ENCODE measurements at places on chromosomes 2 and 18. TPM values are rescaled to one million over a fixed set of nuclear protein-coding genes. Genes with fewer than 3 reads are reported as not detected.

- DNase-seq, result no peak
Measured at GRCh38 chr2:236085211-236085610, 83.0 kb downstream of the GBX2 start.

GRCh38 chr18:62710417-62710816 lies 4.9 kb upstream of the PHLPP1 start:
- no peak for DNase-seq

GRCh38 chr18:9177031-9177430 lies 40.5 kb downstream of the ANKRD12 start:
- DNase-seq, result no peak

DNA sequence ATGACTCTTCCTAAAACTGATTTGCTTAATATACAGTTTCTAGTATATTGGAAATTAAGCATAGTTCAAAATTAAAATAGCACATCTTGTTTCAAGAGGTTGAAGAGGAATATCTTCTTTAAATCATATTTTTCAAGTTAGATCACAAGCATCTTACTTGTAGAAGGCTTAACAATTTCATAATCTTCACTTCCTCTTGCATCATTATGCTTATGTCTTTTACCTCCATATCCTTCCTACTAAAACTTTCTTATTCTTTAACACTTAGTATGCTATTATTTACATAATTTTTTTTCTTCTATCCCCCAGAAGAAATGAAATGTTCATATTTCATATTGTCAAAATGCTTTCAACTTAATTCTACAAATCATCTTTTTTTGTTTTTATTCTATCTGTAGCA lies 1354.9 kb upstream of the TMEFF2 start:
- no peak for DNase-seq

DNA sequence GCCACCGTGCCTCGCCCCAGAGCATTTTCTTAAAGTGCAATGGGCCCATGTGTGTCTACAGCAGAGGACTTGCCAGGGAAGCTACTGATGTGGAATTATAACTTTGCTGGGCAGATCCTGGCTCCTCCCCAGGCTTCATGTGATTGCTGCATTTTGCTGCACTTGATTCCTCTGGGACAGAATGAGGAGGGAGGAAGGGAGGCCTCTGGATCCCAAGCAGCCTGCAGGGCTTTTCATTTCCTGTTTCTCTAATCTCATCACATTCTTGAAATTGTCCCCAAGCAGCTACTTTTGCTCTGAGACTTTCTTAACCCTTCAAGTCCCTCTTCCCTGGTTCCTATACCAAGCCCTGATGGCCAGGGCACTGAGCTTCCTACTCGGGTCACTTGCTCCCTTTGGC lies 134.4 kb upstream of the SEC11C start:
- peak; percentile 71 for DNase-seq

DNA sequence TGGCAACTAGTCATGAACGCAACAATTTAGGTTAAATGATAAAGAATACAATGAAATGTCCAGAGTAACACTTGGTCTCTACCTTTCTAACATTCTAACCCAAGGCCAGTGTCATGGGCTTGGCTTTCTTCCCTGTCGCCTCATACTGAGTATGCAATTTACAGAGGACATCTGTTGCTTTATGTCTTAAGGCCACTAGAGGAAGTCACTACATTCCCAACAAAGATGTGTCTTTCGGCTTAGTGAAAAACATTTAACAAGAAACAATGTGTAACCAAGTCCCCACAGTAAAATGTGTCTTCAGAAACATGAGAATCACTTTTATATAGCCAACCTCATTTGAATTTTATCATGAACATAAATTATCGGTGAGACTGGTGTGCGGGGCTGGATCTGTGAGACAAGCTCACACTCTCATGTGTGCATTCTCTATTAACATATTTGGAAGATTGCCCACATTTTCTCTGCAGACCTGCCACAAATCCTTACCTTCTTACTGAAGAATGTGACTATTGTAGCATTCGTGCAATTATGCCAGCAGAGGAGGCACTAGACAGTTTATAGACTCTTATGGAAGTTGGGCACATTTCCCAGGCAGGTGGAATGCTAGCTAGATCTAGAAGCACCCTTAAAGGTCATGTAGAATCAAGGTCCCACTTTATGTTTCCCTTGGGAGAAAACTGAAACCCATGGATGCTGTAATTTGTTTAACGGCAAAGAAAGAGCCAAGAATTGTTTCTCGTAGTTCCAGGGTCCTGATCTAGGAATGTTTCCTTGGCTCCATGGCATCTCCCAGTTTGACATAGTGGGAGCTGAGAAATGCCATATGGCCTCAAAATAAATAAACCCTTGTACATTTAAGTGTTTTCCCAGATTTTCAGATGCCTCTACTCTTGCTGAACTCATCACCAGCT lies 101.8 kb downstream of the CD226 start:
- no peak for DNase-seq

DNA sequence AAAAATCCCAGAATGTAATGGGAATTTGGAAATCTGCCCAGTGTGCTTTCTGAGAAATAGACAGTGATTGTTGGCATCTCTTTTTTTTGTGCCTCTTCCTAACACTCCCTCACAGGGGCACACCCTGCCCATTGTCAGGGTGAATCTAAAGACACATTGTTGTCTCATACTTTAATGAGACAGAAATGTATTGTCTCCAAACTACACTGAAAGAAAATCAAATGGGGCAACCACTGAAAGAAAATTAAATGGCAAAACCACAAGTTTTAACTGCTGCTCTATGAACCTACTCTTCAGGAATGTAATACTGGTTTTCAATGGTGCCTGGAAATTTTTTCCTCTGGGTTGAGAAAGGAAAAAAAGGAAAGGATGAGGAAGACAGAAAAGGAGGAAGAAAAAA lies 43.2 kb upstream of the GLS start:
- no peak for DNase-seq

DNA sequence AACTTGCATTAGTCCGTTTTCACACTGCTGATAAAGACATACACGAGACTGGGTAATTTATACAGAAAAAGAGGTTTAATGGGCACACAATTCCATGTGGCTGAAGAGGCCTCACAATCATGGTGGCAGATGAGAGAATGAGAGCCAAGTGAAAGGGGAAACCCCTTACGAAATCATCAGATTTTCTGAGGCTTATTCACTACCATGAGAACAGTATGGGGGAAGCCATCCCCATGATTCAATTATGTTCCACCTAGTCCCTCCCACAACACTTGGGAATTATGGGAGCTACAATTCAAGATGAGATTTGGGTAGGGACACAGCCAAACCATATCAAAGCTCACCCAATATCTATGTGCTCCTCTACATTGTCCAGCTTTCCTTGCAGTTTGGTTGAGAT lies 16.0 kb upstream of the SERPINE2 start:
- DNase-seq, result no peak

DNA sequence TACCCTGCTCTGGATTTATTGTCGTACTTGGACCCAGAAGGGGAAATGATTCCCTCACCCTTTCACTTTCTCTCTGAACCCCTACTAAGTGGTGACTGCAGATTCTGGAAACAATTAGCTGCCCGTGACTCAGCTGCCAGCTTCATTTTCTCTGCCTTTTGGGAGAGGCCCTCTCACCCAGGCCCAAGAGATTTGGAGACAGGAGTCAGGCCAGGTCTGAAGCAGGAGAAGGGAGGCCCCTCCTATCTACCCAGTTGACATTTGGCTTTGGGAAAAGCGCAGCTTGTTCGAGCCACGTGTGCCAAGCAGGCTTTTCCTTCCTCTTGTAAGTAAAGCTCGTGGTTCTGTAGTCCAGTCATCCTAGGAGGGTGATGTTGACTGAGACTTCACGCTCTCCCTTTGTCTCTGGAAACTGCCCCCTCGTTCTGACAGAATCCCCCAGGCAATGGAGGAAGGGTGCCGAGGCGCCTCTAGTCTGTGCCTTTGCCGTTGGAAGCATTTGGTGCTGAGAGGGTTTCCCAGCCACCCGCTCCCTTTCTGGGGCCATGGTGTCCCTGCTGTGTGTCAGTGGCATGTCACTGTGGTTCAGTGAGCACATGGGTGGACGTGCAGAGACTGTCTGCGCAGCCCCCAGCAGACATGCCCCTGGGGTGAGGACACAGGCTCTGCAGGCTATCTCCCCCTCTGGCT lies 8.6 kb downstream of the OXER1 start:
- no peak for DNase-seq

- DNase-seq, result no peak
Measured at GRCh38 chr18:60022671-60023276, 123.0 kb downstream of the PMAIP1 start.

GRCh38 chr2:33023728-33024500 lies 77.2 kb downstream of the LTBP1 start:
- DNase-seq, result no peak

- DNase-seq, result no peak
Measured at GRCh38 chr2:145124085-145124484, 604.2 kb upstream of the ZEB2 start.

DNA sequence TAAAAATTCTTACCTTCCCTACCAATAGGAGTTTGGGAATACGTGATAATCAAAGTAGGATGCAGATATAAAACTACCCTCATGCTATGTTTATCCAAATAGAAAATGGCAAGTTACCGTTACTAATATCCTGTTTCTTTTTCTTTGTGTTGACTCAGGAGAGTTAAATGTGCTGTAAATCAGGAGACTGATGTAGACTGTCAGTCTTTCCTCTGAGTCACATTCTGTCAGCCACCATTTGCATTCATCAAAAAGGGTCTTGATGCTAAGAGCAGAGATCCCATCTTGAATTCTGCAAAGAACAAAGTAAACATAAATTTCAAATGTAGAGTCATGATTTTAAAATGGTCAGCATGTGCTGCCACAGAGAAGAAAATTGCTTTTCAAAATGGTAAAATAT lies 712.8 kb downstream of the SOCS6 start:
- no peak for DNase-seq

DNA sequence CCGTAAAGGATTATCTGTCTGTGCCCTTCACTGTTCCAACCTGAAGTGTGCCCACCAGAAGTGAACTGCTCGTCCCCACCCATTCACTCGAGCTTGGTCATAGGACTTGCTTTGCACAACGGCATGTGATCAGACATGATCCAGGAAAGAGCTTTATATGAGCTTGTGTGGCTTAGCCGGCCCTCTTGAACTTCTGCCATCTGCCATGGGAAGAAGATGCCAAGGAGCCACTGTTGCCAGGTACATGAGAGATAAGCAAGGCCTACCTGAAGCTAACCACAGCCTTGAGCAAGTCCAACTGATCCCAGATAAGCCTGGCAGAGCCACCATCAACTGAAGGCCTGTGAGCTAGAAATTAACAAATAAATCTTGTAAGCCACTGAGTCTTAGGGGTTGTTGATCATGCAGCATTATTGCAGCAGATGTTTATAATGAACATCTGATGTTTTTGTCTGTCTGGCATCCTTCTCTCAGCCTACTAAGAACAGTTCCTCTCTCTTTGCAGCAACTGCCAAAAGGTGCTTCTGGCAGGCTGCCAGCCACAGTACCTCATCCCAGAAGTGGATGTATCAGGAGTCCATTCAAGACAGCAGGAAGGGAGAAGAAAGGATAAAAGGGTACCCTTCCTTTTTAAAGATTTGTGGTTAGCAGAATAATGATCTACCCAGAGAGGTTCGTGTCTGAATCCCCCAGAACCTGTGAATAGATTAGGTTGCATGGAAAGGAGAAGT lies 16.8 kb downstream of the DBI start:
- DNase-seq, result no peak

DNA sequence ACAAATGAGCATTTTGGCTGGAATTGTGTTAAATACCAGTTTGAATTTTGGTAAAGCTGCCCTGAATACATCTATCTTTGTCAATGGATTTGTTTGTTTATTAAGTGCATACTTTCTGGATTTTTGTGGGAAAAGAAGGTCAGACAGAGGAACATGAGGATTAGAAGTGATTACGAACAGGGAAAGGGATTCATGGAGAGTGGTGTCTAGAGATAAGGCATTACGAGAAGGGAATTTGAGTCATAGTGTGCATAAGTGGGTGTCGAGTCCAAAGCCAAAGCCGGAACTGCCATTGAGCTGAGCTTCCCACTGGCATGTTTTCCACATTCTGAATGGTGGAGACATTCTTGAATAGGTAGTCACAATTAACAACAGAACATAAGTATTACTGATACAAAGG lies 68.9 kb upstream of the EFEMP1 start:
- no peak for DNase-seq

- DNase-seq, result no peak
Measured at GRCh38 chr2:138201286-138201685, 237.0 kb downstream of the HNMT start.

GRCh38 chr2:207670887-207671286 lies 40.6 kb upstream of the CCNYL1 start:
- no peak for DNase-seq

DNA sequence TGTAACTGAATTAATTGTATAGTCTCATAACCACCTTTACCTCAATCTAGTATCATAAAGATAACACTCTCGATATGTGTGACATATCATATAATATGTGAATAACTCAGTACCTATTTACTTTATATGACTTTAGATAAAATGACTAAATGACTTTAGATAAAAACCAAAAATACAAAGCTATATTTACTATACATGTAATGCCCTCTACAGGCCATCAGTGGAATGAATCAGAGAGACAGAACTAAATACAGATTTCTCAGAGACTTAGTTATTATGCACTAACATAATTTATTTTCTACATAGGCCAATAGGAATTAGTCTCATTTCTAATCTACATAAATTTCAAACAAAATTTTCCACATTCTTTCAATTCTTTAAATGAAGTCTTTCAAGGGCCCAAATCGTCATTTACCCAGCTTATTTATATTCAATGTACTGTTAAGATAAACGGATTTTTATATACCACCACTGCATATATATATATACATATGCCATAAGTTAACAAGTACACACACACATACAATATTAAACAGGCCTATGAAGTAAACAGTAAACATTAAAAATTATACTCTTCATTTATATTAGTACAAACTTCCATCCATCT lies 219.9 kb downstream of the EXOC6B start:
- DNase-seq, result no peak

GRCh38 chr2:241084856-241085444 lies 17.1 kb downstream of the MTERF4 start:
- no peak for DNase-seq

DNA sequence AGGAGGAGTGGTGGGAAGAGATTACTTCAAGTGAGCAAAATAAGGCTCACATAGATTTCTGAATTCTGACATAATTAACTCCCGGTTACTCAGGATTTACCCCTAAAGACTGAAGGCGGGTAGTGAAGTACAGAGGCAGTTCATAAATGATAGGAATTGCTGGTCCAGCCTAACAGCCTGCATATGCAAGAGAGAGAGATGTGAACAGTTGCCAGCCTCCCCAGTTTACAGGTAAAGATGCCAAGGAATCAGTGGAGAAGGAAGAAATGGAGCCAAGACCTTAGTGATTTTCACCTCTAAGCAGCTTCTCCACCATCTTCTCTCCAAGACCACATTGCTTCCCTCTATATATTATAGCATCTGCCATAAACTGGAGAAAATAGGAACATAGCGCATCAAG lies 91.8 kb upstream of the THUMPD2 start:
- no peak for DNase-seq

- peak; percentile 71 for DNase-seq
Measured at GRCh38 chr2:121095257-121096080, 189.5 kb downstream of the TFCP2L1 start.

RAX gene
- not detected for total RNA-seq

LDLRAD4 gene
- 29.3 TPM for total RNA-seq

RTTN gene
- 11.1 TPM for total RNA-seq

SH2D6 gene
- total RNA-seq, result 0.24 TPM

ZEB2 gene
- 81.0 TPM for total RNA-seq

SP140L gene
- 5.5 TPM for total RNA-seq

FBXO36 gene
- total RNA-seq, result 0.65 TPM

MOCOS gene
- 0.40 TPM for total RNA-seq

MPHOSPH10 gene
- total RNA-seq, result 21.0 TPM

FOXD4L1 gene
- not detected for total RNA-seq

AP1S3 gene
- total RNA-seq, result 0.16 TPM

CNTNAP5 gene
- not detected for total RNA-seq

SETBP1 gene
- total RNA-seq, result 6.3 TPM

PLCD4 gene
- 0.62 TPM for total RNA-seq

DOK6 gene
- 5.2 TPM for total RNA-seq

All from Right ventricle myocardium superior (tissue), 1 donor.